Ureter (tissue), 1 donor: ENCODE measurements at places on chromosomes 2 and 18. TPM values are rescaled to one million over a fixed set of nuclear protein-coding genes. Genes with fewer than 3 reads are reported as not detected.

GRCh38 chr18:12052866-12053265, 40.8 kb upstream of the ANKRD62 start:
- no peak for DNase-seq

DNA sequence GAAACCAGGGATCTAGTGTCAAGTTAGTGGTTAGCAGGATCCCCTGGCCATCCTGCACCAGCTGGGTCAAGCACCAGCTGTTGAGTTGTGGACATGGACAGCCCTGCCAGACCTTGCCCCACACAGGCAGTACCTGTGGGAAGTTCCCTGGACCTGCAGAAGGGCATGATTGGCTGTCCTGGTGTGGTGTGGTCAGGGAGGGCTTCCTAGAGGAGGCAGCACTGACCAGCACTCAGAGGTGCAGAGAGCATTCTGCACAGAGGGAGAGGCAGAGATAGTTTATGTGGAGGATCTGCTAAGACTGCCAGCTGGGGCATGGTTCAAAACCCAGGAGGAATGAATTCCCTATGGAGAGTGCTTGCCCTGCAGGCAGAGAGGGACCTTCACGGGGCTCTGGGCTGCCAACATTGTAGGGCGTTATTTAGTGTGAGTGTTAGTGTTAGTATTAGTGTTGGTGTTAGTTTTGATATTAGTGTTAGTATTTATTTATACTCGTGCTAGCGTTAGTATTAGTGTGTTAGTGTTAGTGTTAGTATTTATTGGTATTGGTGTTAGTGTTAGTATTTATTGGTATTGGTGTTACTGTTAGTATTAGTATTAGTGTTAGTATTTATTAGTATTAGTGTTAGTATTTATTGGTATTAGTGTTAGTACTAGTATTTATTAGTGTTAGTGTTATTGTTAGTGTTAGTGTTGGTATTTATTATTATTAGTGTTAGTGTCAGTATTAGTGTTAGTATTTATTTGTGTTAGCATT, 31.9 kb downstream of the TWIST2 start:
- DNase-seq: no peak

GRCh38 chr2:1226766-1227165, 186.5 kb upstream of the TPO start:
- DNase-seq: no peak

- DNase-seq: no peak
Observed at GRCh38 chr18:59546188-59546587, 151.0 kb downstream of the CCBE1 start.

- DNase-seq: no peak
Observed at GRCh38 chr2:1864981-1865421, 120.7 kb upstream of the PXDN start.

DNA sequence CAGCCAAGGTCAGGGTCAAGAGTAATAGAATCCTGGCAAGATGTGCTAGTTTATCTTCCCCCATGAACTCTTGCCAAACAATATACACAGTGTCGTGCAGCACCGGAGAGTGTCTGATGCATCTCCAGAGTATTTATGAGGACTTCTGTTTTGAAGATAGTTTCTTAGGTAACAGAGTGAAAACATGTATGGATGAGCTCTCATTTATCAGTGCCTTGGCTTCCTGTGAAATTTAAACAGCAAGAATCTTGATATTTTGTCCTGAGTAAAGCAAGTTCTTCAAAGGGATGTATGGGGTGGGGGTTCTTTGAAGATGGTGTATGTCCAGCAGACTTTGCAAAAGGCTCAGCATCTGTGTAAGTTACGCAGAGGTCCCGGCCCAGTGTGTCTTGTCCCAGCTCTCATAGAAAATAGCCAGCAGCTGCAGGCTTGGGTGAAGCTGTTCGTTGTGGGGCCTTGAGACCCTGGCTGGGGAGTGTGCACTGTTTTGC, 361.0 kb upstream of the NT5C1B start:
- DNase-seq: no peak

GRCh38 chr18:74784752-74785151, 187.1 kb downstream of the ZNF407 start:
- DNase-seq: no peak

GRCh38 chr2:239960929-239961661, 64.0 kb downstream of the NDUFA10 start:
- DNase-seq: no peak

The CWC22 gene
- 22.3 TPM for total RNA-seq
